ENCODE measurements at places on chromosomes 4 and X.
A peak's percentile ranks its signal among the peaks of the same experiment; 100 is the strongest.

- no peak for DNase-seq
Observed at GRCh38 chr4:99404595-99405287, 30.4 kb downstream of the ADH7 start.

DNA sequence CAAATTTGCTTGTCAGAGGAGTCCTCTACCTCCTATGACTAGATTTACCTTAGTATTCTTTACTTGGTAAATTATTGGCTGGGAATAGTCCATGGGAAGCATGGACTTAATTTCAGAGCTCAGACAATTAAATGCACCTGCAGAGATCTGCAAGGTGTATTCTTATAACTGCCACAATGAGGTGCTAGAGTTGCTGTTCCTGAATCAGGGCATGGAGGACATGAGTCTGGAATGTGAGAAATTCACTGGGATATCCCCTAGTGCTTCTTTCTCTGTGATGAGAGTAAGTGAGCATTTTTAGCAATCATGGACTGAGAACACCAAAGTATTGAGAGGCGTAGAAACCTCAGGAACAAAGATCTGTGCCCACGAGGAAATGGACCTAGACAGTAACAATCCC, 32.9 kb upstream of the GRID2 start:
- DNase-seq, result no peak

DNA sequence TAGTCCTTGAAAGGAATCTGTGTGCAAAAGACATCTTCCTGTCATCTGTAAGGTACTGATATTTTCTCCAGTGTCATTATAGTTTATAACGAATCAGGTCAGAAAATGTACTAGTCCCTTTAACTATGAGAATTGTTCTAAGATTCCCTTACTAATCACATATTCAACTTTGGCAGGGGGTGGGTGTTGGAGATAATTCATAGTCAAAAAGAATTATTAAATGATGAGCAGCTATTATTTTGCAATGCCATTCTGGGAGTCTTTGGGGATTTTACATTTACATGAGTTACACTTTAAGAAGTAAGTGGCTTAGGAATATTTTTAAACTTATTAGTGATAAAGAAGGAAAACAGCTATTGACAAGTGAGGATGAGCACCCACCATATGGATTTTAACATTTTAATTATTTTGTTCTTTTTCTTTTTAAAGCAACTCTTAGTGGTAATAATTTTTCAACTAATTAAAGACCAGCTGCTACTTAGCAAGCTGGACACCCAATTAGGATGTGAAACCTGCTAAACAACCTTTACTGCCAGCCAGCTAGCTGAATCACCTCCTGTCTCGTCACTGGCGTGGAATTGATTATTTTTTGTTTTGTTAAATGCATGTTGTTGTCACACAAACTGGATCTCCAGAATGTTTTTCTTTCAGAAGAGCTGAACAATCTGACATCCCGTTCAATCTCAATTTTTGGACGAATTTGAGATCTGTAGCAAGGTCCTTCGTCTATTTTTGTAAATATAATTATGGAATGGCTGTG, 219.2 kb downstream of the ARAP2 start:
- DNase-seq, result no peak

DNA sequence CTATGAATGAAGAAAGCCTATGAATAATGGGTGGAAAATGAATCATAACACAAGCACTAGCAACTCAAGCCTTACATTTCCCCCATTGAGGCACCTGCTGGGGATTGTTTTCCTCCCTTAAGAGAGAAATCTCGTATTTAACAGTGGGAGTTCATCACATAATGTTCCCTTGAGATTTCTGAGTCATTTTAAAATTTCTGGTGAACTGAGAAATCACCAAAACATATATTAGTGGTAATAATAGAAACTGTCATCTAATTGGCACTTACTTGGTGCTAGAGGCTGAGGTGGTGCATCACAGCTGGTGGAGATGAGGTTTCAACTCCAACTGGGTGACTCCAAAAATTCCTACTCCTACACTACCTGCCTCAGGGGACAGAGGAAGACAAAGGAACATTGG, 561.3 kb upstream of the LCORL start:
- no peak for DNase-seq

DNA sequence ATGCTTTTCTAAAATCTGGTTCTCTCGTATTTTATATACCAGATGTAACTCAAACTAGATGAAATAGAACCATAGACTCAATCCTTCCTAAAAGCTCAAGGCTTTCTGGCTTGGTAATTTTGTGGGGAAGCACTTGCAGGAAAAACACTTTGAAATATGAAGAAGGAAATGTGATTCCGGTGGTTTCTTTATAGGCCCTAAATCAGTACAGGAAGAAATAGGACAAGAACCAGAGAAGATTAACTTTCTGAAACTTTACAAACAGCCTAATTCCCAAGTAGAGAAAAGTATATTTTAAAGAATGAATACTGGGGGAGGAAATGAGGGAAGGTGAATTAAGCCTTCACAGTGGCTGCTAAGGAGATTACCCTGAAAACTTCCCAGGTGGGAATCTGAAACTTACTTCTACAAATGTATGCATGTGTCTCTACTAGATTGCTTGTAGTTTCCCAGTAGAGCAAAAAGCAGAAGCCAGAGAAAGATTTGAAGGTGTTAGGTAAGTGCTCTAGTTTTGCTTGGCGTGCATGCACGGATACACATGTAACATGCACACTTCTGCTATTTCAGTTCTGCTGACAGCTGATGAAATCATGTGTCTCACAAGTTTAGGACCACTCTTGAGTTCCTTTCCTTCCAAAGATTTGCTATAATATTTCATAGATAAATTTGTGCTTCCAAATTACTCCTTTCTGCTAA, 92.1 kb downstream of the AFF1 start:
- no peak for DNase-seq

- DNase-seq, result peak; percentile 20
Observed at GRCh38 chrX:1433646-1434357, 18.9 kb downstream of the ASMTL start.

DNA sequence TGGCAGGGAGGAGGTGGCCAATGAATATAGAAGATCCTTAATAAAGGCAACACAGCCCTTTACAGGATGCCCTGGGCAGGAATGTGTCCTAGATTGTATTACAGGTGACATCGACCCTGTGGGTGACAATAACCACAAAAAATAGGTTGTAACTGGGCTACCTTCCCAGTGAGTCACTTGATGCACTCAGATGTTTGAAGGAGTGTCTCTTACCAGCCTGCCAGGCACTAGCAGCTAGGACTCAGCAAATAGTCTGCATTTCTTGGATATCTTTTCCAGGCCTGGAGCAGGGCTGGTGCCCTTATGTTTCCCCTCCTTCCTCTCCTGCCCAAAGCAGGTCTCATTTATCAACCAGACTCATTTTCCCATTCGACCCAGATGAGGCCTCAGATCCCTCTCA, 50.9 kb upstream of the TMEM164 start:
- no peak for DNase-seq

- no peak for DNase-seq
Observed at GRCh38 chr4:115763051-115763450, 649.6 kb upstream of the NDST4 start.

GRCh38 chrX:130039847-130040246, 57.4 kb downstream of the BCORL1 start:
- DNase-seq, result no peak

- DNase-seq, result no peak
Observed at GRCh38 chrX:39921838-39922237, 175.9 kb downstream of the BCOR start.

GRCh38 chr4:110945600-110945999, 322.7 kb upstream of the PITX2 start:
- DNase-seq, result no peak

GRCh38 chr4:78787392-78788006, 11.3 kb downstream of the BMP2K start:
- DNase-seq, result no peak

- DNase-seq, result no peak
Observed at GRCh38 chr4:157072002-157072401, 3.9 kb upstream of the GLRB start.

GRCh38 chr4:52961666-52962412, 99.7 kb downstream of the RASL11B start:
- DNase-seq, result no peak

GRCh38 chrX:103415068-103415467, 38.7 kb downstream of the BEX3 start:
- no peak for DNase-seq

DNA sequence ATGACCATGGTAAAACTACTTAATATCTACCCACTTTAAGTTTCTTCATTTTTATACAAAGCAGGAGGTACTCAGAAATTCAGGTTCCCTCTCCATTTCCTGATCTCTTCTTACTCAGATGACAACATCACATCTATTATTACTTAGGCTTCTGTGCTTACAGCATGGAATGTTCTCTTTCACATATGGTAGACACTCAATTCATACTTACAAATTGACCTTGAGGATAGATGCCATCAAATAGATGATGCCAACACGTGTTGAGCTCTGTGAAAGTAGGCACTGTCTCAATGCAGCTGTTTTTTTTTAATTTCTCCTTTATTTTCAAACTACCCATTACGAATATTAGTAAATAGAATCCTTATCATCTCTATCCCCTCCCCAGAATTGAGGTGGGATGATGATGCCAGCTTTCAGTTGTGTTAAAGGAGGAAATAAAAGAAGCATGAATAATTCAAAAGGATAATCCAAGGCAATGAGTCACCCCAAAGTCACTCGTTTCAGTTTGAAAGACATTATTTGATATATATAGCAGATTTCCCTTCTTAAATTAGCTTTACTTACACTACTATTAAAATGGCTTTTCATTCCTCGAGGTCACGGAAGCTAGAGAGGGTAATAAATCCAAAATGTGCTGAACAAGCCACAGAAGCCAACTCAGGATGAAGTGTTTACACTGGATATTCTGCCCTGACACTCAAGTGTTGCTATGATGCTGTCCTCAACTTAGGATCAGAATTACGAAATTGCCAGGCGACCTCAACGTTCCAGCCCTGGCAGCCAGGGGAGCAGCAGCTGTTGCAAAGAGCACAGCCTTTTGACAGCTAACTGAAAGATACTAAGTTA, 124.2 kb upstream of the EOLA2 start:
- DNase-seq, result peak; percentile 36

DNA sequence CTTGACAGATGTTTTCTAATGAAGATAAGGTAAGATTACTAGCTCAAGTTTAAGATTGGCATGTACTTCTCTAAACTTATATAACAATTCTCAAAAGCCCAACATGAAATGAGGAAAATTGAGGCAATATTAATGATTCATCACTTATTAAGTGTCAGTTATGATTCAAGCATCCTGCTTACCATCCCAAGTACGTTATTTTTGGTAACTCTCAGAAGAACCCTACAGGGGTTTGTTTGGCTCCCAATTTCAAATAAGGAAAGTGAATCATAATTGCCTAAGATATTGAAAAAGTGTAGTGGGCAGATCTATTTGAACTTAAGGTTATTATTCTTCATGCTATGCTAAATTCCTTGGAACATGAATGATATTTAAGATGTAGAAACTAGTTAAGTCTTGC, 387.9 kb upstream of the TENM3 start:
- DNase-seq, result no peak

DNA sequence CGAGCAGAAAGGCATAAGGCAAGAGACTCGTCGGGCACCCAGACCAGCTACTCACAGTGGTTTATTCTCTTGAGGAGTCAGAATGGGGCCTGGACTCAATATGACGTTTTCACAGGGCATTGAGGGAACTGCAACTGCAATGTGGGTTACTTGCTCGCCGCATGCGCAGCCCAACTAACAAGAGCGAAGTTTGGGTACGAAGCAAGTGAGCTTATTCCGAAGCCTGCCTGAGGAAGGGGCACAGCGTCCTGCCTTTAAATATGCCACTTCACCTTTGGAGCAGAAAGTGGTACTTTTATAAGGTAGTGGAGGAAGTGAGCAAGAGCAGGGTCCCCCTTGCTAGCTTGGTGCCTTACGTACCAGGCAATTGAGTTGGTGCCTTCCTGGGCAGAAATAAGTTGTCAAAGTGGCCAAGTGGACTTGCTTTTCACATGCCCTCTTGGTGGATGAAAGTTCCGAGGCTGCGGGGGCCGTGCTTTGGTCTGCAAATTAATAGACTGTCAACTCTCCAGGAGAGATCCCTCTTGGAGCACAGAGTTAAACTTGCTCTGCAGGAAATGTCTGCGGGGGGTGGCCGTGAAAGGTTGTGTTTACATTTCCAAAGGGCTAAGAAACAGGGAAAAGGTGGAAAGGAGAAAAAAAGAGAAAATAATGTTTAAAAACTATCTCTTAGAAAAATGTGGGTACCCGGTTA, 480.4 kb downstream of the TRIML1 start:
- no peak for DNase-seq

- no peak for DNase-seq
Observed at GRCh38 chr4:48337731-48338130, 3.6 kb upstream of the SLAIN2 start.

- no peak for DNase-seq
Observed at GRCh38 chr4:23909671-23910070, 19.8 kb upstream of the PPARGC1A start.

Data from right cardiac atrium (tissue), 5 donors.